ENCODE measurements at places on chromosomes 2 and 18.

DNA sequence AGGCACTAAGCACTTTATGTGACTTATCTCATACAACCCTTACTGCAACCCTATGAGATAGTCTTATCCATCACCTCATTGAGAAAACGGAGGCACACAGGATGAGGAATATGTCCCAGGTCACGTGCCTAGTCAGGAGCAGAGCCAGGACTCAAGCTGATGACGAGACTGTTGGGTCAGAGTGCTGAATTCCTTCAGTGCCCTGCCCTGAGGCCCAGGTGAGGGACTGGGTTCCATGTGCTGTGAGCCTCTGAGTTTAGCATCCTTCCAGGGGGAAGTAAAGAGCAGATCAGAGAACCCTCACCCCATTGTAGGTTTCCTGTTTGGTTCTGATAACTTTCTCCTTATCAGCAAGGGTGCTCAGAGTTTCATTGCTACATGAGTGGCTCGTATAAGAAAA is 11.7 kb upstream of the EDAR start:
- no peak for DNase-seq

DNA sequence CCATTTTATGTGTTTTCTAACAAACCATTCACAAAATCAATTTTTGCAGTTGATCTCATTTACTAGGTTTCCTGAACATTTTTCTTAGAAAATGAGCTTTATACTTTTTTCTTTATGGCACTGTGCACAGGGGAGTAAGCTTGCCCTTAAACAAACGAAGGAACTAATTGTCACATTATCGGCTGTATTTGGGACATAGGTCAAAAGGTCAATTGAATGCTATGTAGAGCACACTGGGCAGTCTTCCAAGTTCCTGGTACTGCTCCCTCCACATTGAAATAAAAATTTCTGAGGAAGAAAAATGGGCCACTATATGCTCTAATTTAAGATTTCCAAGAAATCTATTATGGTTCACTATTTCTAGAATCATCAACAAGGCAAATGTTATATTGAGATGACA is 93.6 kb upstream of the TMEFF2 start:
- DNase-seq, result no peak

DNA sequence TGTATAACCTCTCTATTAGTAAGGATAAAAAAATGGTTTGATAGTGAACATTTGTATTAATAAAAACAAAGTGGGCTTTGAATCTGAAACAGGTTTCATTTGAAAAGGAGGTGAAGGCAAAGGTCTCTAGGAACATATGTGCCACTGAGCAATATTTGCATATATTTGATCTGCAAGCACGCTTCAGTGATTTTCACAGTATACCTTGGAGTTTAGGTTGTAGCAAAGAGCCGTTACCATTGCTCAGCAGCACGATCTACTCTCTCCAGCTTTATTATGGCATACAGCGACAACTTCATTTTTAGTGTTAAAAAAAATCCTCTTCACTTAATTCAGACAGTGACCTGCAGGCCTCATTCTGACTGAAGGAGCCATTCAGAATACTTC is 75.8 kb upstream of the ZEB2 start:
- no peak for DNase-seq

- DNase-seq, result no peak
Measured at GRCh38 chr18:23354625-23355024, 98.5 kb upstream of the RIOK3 start.

GRCh38 chr2:66845307-66845706 is 410.4 kb downstream of the MEIS1 start:
- no peak for DNase-seq

GRCh38 chr2:75327334-75327733 is 128.0 kb upstream of the TACR1 start:
- DNase-seq, result no peak

DNA sequence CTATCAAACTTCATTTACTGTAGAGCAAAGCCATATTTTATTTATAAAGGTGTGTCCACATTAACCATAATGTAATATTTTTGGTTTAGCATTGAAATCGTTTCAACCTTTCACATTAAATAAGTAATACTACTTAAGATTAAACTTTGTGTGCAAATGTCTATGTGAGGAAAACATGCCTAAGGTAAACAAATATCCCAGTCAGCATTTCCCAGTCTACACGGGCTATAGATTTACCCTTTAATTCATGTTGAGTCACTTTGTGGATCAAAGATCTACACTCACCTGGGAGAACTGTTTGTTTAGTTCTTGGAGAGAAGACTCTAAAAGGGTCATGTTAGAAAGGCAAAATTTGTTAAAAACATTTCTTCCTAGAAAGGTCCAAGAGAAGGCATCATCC is 89.1 kb downstream of the ABCA12 start:
- DNase-seq, result no peak

DNA sequence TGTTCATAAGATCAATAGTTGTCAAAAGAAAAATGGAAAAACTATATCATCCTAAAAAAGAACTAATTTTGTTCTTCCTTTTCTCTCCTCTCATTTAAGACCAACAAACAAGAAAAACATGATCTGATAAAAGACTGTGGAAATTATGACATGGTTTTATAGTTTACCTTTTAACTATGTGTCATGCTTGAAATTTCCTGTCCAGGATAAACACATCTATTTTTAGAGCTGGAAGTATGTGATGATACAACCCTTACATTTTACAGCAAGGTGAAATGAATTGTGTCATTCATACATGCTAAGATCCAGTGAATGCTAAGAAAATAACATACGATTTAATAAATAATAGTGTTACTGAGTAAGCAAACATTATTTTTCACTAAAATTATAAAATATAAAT is 89.9 kb downstream of the GULP1 start:
- DNase-seq, result no peak

DNA sequence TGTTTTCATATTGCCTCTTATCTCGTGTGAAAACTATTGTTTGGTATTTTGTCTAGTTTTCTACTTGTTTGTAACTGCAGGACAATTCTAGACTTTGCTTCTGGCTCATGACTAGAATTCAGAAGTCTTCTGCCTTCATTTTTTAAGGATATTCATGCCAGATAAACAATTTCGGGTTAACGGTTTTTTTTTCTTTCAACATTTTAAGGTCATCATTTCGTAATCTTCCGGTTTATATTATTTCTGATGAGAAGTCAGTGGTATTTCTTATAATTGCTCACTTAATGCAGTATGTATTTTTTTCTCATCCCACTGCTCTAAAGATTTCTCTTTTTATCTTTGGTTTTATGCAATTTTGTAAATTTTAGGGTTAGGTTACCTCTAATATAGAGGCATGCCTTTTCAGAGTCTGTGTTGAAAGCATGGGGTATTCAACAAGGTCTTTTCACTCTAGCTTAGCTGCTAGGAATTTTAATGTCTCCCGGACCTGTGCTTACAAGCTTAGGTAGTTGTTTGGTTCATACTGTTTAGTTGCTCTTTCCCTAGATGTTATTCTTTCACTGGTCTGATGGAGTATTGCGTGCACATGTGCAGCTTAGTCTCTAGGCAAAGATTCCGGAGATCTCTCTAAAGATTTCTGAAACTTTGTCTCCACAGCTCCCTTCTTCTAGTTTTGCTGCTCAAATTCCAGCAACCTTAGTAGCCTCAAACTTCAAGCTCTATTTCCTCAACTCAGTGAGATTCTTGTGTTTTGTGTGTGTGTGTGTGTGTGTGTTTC is 198.1 kb downstream of the MCFD2 start:
- no peak for DNase-seq

- no peak for DNase-seq
Measured at GRCh38 chr2:99621774-99622173, 132.0 kb upstream of the REV1 start.

DNA sequence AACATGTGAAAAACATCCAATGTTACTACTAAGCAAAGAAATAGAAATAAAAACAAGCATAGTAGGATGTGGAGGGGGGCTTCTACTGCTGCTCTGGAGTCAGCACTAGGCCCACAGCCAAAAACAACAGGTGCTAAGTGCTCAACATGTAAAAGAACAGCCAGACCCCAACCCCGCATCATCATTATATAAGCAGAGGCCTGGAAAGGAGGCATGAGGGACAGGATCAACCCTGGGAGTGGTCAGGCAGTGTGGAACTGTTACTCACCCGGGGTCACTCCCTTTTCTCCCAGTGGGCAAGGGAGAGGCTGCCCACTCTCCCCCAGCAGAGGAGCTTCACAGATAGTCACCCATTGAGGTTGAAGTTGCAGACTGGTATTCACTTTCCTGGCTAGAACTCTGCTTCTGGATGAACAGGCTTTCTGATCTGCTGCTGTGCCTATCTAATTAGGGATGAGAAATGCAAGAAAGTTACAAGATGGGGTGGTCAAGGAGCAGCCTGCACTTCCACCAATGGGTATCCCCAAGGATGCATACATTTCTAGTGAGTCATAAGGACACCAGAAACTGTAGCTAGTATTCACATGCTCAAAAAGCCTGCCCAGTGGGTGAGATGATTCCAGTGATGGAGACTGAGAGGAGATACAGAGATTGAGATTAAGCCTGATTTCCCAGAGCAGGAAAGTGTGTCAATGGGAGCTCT is 480.1 kb upstream of the TCF4 start:
- no peak for DNase-seq

DNA sequence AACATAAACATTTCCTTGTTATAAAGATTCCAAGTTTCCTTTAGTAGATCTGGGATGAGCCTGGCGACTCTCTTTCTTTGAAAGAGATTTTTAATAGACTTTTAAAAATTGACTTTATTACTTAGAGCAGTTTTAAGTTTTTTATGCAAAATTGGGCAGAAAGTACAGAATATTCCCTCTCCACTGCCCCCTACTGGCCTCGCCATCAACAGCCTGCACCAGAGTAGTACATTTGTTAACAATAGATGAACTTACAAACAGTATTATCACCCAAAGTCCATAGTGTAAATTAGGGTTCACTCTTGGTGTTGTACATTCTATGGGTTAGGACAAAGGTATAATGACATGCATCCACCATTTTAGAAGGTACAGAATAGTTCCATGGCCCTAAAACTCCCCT is 3.9 kb downstream of the MAP3K19 start:
- no peak for DNase-seq

GRCh38 chr18:6363216-6363615 is 51.5 kb downstream of the L3MBTL4 start:
- no peak for DNase-seq

DNA sequence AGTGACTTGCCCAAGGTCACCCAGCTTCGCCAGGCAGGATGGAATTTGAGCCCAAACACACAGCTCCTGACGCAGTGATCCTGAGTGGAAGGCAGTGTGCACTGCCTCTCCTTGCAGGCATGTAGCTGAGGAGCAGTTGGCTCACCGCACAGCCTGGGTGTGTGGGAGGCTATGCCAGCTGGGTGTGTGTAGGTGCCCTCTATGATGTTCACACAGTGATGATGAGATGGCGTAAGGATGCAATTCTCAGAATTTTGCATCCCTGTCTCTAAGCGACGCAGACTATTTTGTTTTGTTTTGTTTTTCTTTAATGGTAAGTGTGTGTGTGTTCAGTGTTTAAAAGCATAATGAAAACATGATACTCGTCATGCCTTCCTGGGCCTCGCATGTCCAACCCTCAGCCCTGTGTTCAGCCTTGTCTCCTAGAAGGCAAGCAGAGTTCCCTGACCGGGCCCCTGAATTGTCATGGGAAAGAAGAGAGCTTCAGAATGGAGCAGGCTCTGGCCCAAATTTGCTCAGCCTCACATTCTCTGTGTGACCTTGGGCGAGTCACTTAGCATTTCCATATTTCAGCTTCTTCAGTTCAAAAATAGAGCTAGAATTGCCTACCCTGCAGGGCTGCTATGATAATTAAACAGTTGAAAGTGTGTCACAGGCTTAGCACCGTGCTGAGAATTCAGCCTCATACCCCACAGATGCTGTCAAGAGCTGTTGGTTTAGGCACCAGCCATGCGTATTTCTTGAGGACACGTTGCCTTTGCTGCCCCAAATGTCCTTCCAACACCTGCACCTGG is 603.6 kb upstream of the RAB6C start:
- no peak for DNase-seq

DNA sequence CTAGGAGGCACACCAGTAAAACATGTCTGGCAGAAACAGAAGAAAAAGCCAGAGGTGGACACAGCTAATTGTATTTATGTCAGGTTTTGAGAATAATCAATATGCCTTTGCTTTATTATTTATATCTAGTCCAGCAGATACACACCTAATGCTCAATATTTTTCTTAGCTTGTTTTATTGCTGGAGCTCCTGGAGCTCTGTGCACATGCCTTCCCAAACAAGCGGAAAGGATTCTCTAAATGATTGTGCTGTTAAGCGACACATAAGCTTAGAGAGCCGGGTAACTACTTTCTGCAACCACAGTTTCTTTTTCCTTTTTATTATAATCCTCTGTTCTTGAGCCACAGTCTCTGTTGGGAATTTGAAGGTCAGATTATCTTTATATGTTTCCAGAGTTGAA is 177.3 kb upstream of the ST6GAL2 start:
- no peak for DNase-seq

DNA sequence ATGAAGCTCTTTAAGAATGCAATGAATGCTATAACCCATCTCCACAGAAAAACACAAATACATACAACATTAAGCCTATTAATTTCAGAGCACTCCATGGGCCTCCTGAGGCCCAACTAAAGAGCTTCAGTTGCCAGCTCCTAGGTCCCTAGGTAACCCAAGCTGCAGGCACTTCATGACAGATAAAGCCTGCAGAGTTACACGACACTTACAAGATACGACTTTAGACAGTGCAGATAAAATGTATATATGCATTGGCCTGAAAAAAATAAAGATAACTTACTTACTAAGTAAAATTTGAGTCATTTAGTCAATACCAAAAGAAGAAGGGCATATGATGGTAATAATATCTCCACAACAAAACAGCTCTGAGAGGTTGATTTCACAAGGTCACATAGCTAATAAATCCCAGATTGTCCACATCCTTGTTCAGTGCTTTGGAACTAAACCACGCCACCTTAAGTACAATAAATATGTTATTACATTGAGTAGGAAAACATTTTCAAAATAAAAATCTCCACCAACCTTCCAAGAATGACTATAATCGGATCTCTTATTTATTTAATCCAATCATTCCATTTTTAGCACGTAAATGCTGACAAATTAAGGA is 3.4 kb downstream of the MAP4K3 start:
- DNase-seq, result no peak

- no peak for DNase-seq
Measured at GRCh38 chr2:240287496-240288086, 147.1 kb upstream of the OTOS start.

- DNase-seq, result no peak
Measured at GRCh38 chr2:203155406-203155805, 83.4 kb upstream of the CYP20A1 start.

- DNase-seq, result no peak
Measured at GRCh38 chr2:18065249-18065648, 186.8 kb downstream of the KCNS3 start.

DNA sequence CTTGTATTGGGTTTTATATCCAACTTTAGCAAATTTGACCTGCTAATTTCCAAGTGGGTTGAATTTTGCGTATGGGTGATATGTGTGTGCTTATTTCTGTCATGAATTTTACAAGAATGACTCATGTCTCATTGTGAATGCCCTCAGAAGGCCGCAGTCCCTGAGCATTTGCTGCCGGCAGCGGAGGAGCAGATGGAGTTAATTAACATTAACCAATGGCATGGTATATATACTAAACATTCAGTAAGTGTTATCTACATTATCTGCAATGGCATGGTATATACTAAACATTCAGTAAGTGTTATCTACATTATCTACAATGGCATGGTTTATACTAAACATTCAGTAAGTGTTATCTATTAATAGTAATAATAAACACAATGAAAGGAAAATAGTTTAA is 90.1 kb downstream of the DOK6 start:
- no peak for DNase-seq

All from immature natural killer cell (primary cell).